ENCODE measurements at places on chromosomes 2 and 18.

DNA sequence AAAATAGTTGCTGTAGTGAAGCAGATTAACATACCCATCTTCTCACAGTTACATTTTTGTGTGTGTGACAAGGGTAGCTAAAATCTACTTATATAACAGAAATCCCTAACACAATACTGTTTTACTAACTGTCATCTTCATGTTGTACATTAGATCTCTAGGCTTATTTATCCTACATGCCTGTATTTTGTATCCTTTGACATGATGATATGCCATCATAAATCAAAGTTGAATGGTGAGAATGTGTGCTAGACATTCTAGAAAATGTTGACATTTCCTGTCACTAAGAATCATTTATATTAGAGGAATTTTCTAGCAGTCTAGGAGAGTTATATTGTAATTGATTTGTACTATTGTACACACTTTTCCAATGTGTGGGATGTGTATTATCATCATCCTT, 21.5 kb upstream of the CALCRL start:
- DNase-seq: no peak

DNA sequence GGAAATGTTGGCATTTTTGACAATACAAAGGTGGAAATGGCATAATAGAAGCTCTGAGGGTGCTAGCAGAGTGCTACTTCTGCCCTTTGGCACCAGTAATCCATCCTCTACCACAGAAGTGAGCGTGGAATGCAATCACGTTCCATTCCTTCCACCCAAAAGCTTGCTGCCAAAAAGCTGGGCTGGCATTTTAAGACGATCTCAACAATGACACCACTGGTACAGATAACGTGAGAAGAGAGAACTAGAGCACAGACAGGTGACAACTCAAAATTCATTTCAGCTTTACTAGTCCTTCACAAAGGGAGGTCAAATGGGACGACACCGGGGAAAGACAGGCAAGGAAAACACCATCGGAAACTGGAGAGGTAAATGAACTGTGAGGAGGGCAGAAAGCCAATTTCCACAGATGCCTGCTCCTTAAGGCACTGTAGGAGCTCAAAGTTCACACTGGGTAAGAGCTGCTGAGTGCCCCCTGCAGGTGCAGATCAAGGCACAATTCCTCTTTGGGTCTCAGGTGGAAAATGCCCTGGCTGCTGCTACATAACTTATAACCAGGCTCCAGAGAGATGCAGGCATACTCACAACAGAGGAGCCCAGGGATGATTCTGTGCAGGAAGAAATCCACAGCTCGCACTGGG, 50.7 kb upstream of the RNU4ATAC start:
- no peak for DNase-seq

DNA sequence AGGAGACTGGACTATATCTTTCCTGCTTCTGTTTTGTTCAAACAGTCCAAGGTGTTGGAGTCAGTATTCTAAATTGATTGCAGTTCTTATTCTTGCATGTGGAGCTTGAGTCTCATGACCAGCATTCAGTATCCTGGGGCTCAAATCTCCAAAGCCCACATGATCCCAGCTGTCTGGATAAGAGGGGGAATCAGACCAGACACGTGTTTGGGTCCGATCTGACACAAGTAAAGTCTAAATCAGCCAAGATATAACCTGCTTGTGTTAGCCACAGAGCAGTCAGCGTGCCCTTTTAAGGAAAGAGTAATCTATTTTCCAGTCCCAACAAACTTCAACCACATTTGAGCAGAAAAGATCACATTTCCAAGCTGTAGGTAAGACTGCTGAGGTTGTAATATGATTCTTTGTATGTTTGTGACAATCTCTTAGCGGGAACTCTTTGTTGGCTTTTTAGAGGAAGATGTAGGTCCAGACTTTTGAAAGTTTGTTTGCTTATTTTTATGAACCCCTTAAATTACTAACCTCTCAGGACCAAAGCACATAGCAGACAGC, 334.6 kb downstream of the SLC4A3 start:
- DNase-seq: no peak

DNA sequence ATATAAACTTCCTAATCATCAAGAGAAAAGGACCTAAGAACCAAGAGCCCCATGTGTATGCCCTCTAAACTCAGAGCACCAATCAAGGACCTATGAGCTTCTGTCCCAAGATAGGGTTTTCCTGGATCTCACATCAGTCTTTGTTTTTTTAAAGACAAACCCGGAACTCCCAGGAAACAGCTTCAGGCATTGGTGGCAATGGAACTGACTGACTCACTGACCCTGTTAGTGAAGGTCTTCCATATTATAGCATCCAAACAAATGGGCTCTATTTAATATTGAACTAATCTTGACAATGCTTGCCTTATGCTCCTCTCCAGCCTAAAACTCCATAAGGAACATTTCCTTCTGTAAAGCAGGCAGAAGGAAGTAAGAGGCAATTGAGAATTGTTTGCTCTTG, 63.5 kb upstream of the RPE start:
- no peak for DNase-seq

GRCh38 chr2:173493874-173494273, 139.2 kb downstream of the CDCA7 start:
- no peak for DNase-seq

DNA sequence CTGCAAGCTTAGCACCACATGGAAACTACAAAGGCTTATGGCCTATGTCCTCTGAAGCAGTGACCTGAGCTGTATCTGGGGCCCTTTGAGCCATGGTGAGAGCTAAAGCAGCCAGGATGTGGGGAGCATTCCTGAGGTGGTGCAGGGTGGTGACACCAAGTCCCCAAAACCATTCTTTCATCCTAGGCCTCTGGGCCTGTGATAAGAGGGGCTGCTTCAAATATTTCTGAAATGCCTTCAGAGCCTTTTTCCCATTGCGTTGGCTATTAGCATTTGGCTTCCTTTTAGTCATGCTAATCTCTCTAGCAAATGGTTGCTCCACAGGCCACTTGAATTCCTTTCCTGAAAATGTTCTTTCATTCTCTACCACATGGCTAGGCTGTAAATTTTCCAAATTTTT, 13.4 kb downstream of the CCDC150 start:
- no peak for DNase-seq

DNA sequence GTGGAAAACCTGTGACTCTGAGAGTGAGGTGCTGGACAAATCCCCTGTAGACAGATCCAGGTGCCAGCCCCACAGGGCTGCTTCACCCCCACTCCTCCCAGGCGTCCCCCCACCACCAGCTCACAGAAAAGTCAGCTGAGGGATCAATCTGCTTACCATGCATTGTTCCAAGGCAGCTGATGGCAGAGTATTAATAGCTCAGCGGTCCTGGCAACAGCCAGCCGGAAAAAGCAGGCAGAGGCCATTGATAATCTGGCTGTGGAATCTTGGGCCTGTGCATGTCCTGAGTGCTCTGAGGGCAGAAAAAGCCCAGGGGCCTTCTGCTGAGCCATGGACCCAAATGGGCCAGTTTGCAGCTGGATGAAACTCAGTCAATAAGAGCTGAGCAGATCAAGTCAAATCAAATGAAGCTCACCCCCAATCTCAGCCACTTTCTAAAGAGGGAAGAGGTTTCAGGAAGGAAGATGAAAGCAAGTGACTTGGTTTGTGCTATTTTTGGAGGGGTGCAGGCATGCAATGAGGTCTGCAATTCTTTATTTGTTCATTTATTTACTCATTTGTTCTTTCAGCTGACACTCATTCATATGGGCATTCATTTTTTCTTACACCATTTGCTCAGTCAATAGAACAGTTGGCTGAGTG, 63.4 kb downstream of the GYPC start:
- DNase-seq: no peak

GRCh38 chr2:23534771-23535170, 149.8 kb downstream of the KLHL29 start:
- no peak for DNase-seq

- DNase-seq: no peak
Observed at GRCh38 chr2:34604164-34604563, 1005.1 kb upstream of the FAM98A start.

DNA sequence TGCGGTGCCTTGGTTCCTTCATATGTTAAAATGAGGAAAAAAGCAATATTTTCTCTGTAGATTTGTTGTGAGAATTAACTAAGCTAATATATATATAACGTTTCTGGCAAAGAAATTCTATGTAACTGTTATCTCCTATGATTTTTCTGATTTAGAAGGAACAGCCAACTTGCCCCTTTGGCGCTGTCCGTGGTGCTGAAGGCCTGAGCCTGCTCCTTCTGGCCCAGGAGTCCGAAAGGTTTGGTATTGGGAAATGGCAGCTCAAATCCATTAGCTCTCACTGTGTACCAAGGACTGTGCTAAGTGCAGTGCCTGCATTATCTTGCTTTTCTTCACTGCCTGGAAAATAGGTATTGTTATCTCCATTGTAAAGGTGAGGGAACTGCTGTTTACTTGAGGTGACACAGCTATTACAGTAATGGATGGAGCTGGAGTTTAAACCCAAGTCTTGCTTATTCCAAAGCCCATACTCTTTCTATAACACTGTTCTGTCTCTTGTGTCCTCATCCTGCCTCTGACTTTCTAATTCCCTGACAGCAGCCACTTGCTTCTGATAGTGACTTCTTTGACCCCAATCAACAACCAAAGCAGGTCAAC, 52.2 kb downstream of the C1QL2 start:
- peak; percentile 6 for DNase-seq

- no peak for DNase-seq
Observed at GRCh38 chr18:61731178-61731577, 161.6 kb downstream of the RNF152 start.

- no peak for DNase-seq
Observed at GRCh38 chr2:238418196-238418998, 8.3 kb upstream of the ASB1 start.

- DNase-seq: no peak
Observed at GRCh38 chr18:24115628-24116027, 23.2 kb upstream of the CABYR start.

DNA sequence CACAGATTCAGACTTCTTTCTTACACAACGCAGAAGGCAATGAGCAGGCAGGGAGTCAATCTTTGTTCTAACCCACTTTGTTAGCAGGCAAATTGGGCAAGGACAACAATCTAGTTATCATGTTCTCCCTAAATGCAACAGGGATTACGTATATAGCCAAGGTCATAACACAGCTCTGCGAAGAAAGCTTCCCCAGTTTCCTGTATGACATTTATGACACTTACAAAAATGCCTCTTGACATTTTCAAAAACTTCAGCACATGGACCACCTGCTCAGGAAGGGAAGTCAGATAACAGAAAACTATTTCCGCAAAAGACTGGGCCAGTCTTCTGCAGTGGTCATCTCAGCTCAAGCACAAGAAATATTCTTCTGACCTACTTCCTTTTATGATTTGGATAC, 106.1 kb downstream of the IRS1 start:
- no peak for DNase-seq

DNA sequence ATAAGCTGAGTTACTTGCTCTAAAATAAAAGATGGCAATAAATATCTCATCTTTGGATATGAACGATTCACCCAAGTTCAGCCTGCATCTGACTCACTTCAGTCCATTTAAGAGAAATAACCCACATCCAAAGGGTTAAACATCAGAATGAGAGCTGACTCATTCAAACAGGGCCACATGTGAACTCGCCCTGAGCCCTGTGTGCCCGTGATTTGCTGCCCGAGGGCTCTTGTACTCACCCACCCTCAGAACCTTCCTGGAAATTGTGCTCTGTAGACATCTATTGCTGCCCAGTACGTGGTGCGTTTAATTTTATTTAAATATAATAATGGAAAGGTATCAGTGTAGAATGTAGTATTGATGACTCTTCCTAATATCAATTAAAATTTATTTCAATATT, 66.9 kb upstream of the RBM44 start:
- peak; percentile 29 for DNase-seq

- no peak for DNase-seq
Observed at GRCh38 chr18:9638886-9639285, 24.5 kb upstream of the PPP4R1 start.

- no peak for DNase-seq
Observed at GRCh38 chr18:8586941-8587340, 22.3 kb upstream of the RAB12 start.

DNA sequence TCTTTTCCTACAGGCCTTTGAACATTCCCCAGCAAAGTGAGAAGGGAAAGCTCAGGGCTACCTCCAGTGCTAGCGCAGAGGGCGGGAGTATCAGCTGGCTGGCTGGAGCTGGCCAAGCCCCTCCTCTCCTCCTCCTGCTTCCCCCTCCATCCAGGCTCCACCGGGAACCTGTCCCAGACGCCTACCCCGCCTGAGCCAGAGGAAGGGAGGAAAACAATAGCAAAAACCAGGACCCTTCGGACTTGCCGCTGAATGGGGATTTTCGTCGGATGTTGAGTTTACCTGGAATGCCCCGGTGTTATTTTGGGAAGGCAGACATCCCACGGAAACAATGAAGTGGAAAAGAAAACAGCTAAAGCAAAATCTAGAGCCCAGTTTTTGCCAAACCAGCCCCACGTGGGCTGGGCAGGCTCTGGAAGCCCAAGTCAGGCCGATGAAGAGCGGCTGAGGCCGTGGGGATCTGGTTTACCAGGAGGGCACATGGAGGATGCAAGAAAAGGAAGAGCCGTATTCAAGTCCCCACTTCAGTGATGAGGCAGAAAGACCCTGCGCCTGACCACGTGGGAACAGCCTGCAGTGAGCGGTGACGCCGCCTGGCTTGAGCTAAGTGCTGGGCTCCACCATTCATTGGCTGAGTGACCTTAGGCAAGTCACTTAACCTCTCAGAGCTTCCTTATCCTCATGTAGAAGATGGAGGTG, 100.4 kb upstream of the LCLAT1 start:
- no peak for DNase-seq

DNA sequence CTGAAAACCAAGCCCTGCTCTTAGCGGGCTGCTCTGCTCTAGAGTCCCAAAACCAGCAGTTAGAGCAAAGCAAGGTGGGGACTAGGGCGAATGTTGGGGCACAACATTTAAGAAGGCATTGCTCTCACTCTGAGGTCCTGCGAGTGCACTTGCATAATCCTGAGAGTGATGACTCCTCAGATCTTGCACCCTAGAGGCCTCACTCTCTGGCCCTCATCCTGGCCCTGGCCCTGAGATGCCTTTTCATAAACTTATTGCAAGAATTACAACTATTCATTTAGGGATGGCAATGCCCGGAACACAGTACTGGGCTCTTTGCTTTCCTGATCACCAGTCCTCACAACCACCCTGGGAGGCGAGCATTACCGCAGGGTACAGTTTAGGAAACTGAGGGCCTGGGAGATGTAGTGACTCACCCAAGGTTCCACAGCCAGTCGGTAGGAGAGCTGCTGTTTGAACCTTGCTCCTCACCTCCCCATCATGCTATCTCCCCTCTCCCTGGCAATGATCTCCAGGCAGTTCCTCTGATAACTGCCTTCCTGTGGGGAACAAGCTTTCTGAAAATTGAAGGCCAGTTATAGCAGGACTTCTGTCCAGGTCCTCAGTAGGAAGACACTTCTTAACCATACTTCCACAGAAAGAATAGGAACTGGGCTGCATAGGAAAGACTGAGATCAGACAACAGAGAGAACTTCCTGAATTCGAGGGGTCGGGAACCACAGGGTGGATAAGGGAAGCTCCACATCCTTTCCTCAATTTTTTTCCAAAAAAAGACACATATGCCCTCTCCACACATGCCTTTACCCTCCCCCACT, 91.3 kb downstream of the TNS1 start:
- DNase-seq: no peak

GRCh38 chr18:34953212-34953611, 88.0 kb upstream of the MAPRE2 start:
- DNase-seq: no peak

GRCh38 chr18:77091366-77091765, 41.2 kb downstream of the MBP start:
- DNase-seq: no peak

Data from activated CD4-positive, alpha-beta T cell treated with anti-CD3 and anti-CD28 coated beads for 24 hours (primary cell).